T-helper 2 cell (primary cell): ENCODE measurements at places on chromosomes 1 and 21.

GRCh38 chr1:8370046-8370881, 52.4 kb downstream of the SLC45A1 start:
- no peak for DNase-seq

DNA sequence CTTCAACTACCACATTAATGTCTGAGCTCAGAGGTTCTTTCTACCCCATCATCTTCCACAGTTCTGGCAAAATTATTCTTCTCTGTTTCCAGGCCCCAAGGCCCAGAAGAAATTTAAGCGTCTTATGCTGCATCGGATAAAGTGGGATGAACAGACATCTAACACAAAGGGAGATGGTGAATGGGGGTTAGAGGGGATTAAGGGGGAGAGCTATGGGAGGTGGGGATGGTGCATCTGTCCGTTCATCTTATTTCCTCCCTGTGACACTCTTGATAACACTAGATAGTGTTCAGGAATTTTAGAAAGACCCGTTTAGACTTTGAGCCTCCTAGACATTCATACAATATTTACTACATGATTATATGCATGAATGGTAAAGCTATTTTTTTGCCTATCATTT, 17.6 kb upstream of the RPRD2 start:
- DNase-seq: no peak

DNA sequence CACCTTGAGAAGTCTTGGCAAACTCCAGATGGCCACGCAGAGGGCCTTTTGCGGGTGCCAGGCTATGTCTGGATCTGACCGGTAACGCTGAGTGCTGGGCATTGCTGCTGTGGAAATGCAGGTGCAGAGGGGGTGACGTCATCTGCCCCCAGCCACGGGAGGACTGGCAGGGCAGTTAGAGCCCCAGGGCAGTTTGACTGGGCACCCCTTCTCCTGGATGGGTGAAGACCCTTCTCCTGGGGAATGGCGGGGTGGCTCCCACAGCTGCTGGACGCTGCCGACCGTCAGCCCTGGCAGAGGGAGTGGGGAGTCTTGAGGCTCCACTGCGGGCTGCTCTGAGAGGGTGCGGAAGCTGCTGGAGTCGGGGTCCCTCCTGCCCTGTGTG, 12.6 kb upstream of the EDN2 start:
- DNase-seq: no peak

DNA sequence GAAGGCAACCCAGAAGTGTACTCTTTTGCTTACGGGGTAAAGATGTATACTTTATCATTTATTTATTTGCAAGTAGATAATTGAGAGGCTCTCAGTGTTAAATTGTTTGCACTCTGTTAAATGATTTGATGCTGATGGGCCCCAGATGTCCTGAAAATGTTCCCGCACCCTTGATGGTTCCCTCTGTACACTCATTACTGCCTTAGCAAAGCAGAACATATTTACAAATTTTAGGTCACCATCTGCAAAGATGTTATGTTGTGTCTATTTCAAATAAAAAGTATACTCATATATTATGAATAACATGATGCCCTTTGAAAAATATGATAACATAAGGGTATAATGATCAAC, 240.5 kb upstream of the SNX7 start:
- no peak for DNase-seq

DNA sequence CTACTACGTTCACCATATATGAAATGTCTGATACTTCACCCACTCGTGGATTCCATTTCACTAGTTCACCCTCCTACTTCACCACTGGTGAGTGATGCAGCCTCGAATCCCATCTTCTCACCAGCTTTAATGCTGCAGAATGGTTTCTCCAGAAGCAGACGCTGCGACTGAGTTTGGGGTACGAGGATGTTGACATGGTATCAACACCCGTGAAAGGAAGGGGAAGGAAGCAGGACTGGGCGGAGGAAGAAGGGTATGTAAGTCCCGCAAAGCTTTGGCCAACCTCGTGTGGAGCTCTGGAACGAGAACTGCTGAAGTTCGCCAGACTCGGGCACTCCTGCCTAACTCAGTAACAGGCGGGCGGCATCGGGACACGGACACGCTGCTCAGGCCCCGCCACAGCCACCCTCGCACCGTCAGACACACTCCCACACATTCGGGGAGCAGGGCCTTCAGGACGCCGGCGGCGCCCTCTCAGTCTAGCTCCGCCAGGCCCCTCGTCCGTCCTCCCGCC, 833 bp upstream of the DIP2A start:
- DNase-seq: peak; percentile 13

DNA sequence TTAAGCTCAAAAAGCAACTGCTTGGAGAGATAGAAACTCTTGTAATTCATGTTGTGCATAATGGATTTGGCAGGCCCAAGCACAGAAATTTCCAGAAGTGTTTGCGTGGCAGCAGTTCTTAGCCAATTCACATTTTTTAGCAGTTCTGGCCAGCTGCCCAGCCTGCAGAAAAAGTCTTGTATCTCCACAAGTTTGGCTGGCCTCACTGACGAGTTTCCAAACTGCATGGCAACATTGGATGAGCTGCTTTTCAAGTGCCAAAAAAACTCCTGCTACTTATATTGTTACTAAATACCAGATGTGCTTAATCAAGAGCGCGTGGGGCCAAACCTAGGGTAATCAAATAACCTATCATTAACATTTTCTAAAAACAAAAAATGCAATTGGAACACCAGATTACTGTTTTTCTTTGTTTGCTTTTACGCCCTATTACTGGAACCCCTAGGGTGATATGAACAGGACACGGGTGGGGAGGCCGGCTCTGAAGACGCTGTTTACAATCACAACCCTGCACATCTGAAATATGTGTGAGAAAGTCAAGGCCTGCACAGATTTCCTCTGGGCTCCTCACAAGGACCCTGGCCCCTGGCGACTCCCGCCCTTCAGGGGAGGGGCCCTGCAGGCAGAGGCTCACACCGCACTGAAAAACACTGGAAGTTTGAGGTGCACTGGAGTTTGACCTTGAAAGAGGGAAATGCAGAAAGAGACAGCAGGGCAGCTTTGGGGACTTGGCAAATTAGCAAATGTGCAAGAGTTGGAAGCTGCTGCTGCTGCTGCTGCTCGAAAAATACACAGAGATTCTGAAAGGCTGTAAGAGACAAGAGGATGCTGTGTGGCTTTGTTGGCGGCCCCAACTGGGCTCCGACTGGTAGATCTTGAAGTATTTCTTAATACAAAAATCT, 55.2 kb upstream of the TARBP1 start:
- DNase-seq: no peak

DNA sequence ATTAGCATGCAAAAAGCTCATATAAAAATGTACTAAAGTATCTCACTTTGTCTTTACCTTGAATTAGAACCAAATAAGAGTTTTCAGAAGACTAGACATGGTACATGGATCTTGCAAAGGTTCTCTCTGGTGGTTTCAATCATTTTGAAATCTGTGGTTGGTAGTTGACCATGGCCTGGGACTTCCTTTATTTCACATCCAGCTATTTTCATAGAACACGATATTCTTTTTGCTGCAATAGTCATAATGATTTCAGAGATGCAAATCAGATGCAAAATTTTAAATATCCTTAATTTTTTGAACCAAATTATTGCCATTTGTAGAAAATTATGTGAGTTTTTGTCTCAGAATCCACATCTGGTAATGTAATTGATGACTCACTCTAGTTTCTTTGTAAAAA, 375.1 kb upstream of the ZP4 start:
- no peak for DNase-seq

- peak; percentile 15 for DNase-seq
Measured at GRCh38 chr1:15684042-15684461, at the start of gene PLEKHM2. Gene PLEKHM2 (plus strand): TSS chr1:15684320. CDS start chr1:15684559, 239 bp downstream.

- DNase-seq: no peak
Measured at GRCh38 chr1:60402816-60403215, 329.2 kb upstream of the C1orf87 start.

- no peak for DNase-seq
Measured at GRCh38 chr1:201884425-201884824, 4.3 kb upstream of the SHISA4 start.

GRCh38 chr1:156504438-156504813, 3.9 kb upstream of the MEF2D start:
- DNase-seq: no peak

DNA sequence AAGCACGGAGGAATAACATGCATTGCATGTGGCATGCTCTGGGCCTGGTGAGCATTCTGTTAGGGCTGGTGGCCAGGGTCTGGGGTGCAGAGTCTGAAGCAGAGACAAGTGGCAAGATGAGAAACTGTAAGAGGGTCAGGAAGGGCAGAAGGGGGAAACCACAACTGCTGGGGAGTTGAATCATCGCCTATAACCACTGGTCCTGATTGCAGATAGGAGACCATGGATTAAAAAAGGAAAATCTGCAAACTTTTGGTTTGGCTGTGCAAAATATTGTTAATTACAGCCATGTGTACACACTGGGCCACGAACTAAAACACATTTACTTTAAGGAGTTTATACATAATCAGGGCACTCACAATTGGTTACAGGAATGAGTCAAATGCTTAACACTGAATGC, 76.6 kb downstream of the TGFBR3 start:
- DNase-seq: no peak

DNA sequence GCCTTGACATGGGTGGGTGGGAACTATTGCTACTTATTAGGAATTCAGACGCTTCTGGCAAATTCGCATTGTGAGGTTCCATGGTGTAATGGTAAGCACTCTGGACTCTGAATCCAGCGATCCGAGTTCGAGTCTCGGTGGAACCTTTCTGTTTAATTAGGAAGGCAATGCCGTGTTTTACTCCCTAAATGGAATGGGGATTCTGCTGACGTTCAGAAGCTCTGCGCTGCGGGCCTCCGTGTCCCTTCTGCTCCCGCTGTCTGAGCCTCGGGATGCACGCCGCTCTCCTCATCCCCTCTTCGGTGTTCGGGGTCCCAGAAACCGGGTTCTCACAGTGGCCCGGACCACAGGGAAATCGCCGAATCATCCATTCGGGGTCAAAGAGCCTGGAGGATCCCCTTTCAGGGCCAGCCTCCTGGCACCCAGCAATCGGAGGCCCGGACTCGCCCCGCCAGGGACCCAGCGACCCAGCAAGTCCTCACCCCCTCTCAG, 280.3 kb downstream of the FAM72C start:
- no peak for DNase-seq

GRCh38 chr1:70331962-70332361, 22.6 kb downstream of the ANKRD13C start:
- no peak for DNase-seq

- DNase-seq: no peak
Measured at GRCh38 chr1:32871364-32872191, 866 bp upstream of the FNDC5 start.

- no peak for DNase-seq
Measured at GRCh38 chr1:110519125-110519810, at the start of gene KCNA10. Gene KCNA10 (minus strand): TSS chr1:110519175. CDS start chr1:110518787, 388 bp downstream.

GRCh38 chr1:217393896-217394295, 237.0 kb downstream of the GPATCH2 start:
- no peak for DNase-seq

GRCh38 chr1:241181971-241182370, 175.0 kb downstream of the RGS7 start:
- DNase-seq: no peak

DNA sequence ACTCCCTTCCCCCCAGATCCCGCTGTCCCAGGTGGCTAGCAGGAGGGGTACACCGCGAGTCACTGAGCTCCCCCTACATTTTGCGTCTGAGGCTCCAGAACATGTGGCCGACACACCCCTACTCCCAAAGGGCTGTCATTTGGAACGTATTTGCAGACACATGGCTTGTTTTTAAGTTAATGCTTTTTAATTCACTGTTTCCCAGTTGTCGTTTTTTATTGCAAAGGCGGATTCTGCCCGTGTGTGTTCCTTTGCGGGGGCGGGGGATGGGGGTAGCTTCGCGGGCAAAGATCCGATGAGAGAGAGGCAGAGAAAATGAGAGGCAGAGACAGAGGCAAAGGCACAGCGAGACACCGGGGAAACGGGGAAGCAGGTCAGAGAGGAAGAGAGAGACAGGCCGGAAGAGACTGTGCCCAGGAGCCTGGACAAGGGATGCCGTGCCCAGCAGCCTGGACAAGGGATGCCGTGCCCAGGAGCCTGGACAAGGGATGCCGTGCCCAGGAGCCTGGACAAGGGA, 270.2 kb downstream of the FOXD2 start:
- DNase-seq: no peak

GRCh38 chr1:160935527-160936258, 18.9 kb downstream of the ITLN2 start:
- no peak for DNase-seq

- DNase-seq: no peak
Measured at GRCh38 chr1:234533034-234533891, 54.3 kb upstream of the TARBP1 start.

GRCh38 chr1:183323849-183324683, 94.1 kb downstream of the NMNAT2 start:
- DNase-seq: no peak
